Upper lobe of left lung (tissue), 6 donors: ENCODE measurements at places on chromosomes 1 and 21. TPM values are rescaled to one million over a fixed set of nuclear protein-coding genes. Genes with fewer than 3 reads are reported as not detected.

GRCh38 chr1:56285554-56286402 is 293.6 kb downstream of the PLPP3 start:
- no peak for DNase-seq

- no peak for DNase-seq
Measured at GRCh38 chr21:44694776-44695175, 2.2 kb upstream of the KRTAP10-12 start.

- no peak for DNase-seq
Measured at GRCh38 chr1:187931776-187932175, 1103.0 kb downstream of the PLA2G4A start.

- no peak for DNase-seq
Measured at GRCh38 chr1:47651311-47652089, 213.7 kb downstream of the FOXD2 start.

- DNase-seq, result no peak
Measured at GRCh38 chr1:67759066-67759465, 74.1 kb downstream of the GADD45A start.

DNA sequence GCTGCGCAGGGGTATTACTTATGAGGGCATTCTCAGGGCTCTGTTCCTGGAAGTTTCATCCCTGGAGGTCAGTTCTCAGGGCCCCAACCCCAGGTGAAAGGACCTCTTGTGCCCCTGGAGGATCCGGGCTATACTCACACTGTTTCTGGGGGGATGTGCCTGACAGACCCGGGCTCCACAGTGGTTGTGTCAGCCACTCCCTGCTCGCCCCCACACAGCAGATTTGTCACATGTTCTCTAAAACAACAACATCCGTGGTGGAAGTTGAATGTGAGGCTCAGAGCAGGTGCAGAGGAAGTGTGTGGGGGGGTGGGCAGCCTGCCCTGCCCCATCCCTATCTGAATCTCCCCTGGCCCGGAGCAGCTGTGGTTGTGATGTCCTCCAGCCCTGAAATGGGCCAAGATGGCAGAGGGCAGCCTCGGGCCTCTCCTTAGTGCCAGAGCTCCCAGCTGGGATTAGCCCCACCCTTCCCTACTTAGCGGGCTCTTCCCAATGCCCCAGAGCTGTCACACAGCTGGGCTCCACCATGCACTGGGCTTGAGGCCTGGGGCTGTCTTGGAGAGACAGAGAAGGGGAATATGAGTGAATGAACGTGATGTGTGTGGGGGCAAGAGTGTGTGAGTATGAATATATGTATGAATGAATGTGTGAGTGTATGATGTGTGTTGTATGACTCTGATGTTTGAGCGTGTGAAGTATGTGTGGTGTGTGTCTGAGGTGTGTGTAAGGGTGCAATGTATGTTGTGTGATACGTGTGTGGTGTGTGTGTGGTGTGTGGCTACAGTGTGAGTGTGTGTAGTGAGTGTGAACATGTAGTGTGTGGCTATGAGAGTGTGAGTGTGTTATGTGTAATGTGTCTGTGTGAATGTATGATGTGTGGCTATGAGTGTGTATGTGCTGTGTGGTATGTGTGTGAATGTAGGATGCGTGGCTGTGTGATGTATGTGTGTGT is 1.5 kb upstream of the FCMR start:
- DNase-seq, result no peak

DNA sequence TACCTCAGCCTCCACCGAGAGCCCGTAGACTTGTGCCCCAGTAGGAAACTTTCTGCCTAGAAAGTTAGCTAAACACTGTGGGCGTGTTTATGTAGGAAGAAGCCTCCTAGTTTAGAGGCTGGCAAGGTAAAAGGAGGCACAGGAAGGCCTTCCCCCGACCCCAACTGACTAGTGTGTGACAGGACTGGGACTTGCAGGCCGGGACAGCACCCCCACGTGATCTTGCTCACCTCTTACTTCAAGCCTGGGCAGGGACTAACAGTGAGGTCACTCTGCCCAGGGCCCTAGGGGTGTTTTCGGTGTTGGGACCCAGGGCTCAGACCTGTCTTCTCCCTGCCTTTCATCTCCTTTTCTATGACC is 392 bp upstream of the TAGLN2 start:
- DNase-seq, result peak; percentile 70

DNA sequence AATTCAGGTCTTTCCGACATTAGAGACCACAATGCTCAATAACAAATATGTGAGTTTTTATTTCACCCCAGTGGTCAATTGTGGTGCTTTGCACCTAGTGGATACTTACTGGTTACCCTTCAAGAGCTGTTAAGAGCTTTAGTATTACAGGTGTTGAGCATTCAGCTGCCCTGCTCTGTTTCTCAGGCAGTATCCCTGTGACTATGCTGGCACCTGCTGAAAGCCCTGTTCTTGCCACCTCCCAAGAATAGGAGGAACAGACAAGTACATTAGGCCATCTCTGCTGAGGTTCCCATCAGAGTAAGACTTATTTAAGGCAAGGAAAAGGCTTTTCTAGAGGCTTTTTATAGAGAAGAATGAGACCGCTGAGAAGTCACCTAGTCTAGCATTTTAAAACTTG is 60.8 kb downstream of the NOS1AP start:
- no peak for DNase-seq

- DNase-seq, result no peak
Measured at GRCh38 chr1:91201176-91201575, 179.3 kb upstream of the ZNF644 start.

- DNase-seq, result no peak
Measured at GRCh38 chr1:97143236-97143882, 421.8 kb downstream of the PTBP2 start.

GRCh38 chr1:231913493-231913892 is 286.9 kb downstream of the DISC1 start:
- DNase-seq, result no peak

DNA sequence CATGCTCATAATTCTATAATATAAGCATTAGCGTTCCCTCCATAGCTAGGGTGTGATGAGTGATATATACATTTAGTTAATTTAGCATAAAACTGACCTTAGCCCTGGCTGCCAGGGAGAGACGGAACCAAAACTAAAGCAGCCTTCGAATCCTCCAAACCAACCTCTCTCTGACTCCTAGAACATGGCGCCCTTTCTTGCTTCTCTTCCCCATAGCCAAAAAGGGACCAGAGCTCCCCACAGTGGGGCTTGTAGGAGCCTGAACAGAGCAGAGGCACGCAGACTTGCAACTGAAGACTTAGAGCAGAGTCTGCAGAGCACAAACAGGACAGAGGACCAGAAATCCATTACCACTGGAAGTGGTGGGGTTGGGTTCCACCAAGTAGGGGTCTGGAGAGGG is 17.7 kb downstream of the IRF2BP2 start:
- DNase-seq, result no peak

The HSPA13 gene
- total RNA-seq, result 2.1 TPM

The HES5 gene
- total RNA-seq, result not detected

The FMN2 gene
- 0.76 TPM for total RNA-seq

The ESPN gene
- total RNA-seq, result 12.2 TPM

The CLCC1 gene
- total RNA-seq, result 24.1 TPM

The NLRP3 gene
- 13.6 TPM for total RNA-seq

The HPDL gene
- total RNA-seq, result not detected

The PRCC gene
- total RNA-seq, result 37.1 TPM
